Activated naive CD4-positive, alpha-beta T cell (primary cell): ENCODE measurements at places on chromosomes 4 and X.

- DNase-seq, result no peak
Measured at GRCh38 chr4:78081541-78081940, 24.4 kb downstream of the FRAS1 start.

DNA sequence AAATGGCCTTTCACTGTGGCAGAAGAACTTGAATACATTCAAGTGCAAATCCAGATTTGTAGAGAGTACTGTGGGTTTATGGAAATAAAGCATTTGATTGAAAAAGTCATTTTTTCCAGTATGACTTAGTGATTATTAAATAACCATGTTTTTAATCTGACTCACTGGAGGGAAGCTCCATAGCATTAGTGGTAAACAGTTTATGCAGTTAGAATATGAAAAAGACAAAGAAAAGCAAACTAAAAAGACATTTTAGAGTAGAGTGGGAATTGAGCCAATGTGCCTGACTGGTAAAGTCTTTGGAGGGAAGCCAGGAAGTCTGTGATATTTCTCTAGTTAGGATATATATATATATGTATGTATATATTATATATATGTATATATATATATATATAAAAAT, 53.4 kb downstream of the FAT4 start:
- no peak for DNase-seq

DNA sequence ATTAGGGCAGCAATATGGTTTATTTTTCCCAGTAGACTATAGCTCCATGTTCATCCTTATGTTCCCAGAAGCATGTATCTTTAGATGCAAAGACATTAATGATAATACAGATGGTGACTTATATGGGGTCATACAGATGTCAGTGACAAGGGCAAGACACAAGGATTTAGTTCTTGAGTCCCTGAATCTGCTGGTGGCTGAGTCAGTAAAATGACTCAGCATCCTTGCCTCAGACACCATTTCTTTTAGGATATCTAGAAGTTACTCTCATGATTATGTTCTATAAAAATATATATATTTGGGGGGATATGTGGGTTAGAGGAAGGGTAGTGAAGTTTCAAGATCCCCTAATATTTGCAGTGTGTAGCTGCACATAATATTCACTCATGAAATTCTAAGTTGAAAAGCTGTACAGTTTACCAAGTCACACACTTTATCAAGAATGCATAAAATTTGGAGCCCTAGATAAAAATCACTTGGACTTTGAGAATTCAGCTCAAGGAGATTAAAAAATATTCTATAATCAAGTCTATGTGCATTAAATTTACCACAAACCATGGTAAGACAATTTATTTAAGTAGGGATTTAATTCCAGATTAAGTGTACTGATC, 101.9 kb downstream of the LNX1 start:
- DNase-seq, result no peak

DNA sequence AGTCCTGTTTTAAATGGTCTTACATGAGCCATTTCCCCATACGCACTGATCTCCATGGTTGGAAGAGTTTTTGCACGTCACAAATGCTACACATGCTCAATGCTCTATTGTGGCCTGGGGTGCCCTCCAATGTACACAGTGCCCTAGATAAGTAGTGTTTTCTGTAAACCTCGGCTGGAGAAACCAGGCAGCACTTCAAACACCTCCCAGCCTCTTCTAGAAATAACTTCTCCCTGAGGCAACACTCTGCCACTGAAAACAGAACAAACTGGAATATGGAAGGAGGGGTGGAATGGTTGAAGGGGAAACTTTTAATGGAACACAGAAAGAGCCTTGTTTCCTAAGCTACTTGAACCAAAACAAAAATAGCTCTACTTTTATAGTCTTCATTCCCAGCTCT, 123.9 kb upstream of the CBR4 start:
- no peak for DNase-seq

DNA sequence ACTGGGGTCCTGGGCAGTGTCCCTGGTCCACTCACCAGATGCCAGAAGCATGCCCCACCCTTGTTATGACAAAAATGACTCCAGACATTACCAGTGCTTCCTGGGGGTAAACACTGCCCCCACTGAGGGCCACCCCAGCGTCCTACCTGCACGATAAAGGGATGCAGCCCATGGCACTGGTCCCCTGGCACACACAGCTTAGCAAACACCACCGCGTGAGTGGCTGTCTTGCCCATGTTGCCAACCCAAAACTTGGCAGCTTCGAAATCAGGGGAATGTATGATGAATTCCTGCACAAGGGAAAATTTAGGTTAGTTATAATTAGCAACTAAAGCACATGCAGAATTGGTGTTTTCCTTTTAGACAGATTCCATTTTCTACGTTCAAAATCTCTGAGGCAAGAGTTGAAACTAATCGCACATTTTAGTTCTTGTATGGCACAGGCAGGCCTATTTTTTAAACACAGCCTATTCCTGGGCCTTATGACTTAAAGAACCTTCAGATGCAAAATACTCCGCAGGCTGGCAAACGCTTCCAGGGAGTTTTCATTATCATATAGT, 30.4 kb downstream of the ACOX3 start:
- no peak for DNase-seq

DNA sequence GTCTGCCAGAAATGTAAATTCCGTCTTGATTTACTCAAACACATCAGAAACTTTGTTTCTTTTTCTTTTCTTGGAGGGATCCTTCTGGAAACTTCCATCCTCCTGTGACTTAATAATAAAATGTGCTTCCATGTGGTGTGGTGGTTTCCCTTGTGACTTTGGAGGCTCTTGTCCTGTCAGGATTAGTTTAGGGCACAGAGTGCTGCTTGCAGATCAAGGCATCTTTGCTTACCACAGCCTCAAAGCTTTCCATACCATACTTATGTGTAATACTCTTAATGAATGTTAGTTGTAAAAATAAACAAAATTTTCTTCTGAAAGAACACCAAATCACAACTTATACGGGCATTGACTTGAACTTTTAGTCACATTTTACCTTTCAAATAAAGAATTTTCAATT, 27.4 kb downstream of the GBA3 start:
- DNase-seq, result no peak

DNA sequence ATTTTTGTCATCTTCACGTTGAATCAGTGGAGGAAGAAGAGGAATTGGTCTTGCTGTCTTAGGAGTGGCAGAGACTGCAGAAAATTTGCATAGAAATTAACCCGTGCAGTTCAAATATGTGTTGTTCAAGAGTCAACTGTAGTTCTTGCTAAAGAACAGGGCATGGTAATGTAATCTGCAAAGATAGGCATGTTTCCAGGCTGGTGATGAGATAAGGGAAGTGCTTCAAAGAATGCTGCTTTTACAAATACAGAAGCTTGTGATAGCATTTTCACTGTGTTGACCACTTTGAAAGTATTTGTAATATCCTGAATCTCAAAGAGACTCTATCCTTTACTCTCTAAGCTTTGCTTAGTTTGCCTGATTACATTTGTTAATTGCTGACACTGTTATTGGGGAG, 60.1 kb downstream of the PRRG1 start:
- no peak for DNase-seq

DNA sequence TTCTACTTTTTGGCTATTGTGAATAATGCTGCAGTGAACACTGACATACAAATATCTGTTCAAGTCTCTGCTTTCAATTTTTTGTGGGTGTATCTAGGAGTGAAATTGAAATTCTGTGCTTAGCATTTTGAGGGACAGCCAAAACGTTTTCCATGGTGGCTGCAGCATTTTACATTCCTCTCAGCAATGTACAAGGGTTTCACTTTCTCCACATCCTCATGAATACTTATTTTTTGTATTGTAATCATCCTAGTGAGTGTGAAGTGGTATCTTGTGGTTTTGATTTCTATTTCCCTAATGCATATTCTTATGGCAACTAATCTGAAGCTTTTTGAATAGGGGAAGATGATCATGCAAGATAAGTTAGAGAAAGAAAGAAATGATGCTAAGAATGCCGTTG, 40.3 kb downstream of the HSPA4L start:
- DNase-seq, result no peak

DNA sequence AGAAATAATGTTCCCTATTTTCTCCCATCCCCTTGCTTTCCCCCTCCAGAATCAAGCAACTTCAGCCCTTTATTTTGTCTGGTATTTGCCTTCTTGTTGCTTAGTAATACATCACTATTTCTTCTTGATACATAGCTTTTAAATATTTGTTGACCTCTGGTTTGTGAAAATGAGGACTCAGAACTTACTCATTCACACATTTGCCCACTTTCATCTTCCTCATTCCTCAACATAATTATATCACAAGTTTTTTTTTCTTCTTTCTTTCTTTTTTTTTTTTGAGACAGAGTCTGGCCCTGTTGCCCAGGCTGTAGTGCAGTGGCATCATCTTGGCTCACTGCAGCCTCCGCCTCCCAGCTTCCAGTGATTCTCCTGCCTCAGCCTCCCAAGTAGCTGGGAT, 28.9 kb upstream of the NDUFC1 start:
- no peak for DNase-seq

- no peak for DNase-seq
Measured at GRCh38 chr4:185033950-185034349, 15.7 kb downstream of the HELT start.

GRCh38 chr4:129384974-129385373, 289.0 kb downstream of the C4orf33 start:
- DNase-seq, result no peak

DNA sequence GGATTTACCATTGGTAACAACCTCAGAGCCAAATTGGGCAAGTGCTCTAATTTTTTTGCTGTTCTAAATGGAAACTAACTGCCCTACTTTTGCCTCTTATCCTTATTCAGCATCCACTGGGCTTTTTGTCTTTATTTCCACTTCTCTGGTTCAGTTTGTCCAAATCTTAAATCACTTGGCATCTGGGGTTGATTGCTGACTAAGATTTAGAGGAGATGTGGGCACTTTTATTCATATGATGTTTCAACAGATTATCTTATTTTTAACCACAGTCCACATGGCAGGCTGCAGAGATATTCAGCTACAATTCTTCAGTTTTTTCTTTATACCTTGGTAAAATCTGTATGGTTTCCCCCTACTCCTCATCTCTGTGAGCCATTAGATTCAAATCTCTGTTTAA, 1161.4 kb upstream of the PCDH7 start:
- no peak for DNase-seq

DNA sequence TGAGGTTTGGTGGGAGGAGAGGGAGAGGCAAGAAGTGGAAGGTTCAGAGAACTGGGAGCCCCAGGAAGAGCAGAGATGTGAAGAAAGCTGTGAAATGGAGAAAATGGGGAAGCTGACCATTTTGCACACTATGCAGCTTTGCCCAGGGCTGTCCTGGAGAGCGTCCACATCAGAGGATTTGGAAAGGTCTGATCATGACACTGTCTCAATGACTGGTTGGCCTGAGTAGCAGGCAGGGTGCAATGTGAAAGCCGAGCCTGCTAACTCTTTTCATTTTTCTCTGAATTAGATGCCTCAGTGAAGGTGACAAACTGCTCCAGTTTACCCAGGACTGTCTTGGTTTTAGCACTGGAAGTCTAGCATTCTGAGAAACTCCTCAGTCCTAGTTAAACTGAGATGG, 330.1 kb upstream of the RPS6KA3 start:
- no peak for DNase-seq

GRCh38 chrX:17750436-17750835, 13.1 kb downstream of the SCML1 start:
- no peak for DNase-seq

DNA sequence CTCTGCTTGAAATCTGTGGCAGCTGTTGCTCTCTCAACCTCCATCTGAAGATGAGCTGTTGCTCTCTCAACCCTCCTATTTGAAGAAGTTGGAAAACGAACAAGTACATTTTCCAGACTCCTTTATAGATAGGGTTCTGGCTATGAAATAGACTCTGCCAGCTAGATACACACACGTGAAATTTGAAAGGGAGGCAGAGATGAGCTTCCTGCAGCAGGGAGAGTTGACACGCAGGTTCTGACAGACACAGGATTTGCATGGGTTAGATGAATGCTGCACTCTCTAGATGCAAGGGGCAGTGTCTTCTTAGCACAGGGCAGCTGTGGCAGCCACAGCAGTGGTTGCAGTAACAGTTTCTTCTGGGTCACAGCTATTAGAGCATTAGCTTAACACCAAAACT, 8.0 kb upstream of the PYURF start:
- DNase-seq, result no peak
